Effector CD8-positive, alpha-beta T cell (primary cell): ENCODE measurements at places on chromosomes 13 and 19.

DNA sequence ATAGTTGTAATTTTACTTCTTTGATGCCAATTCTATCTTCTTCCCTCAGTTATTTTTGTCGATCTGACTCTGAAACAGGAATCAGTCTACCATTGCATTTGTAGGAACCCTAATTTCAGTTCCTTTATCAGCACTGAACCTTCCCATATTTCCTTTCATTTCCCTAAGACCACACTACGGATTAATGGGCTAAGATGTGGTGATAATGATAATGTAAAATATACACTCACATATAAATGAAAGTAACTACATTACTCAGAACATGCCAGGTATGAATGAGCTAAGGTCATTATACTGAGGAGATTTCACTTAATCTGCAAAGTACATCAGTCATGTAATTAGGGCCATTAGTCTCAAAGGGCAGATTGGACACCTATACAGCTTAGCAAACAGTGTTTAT is 60.2 kb upstream of the RFC3 start:
- DNase-seq = no peak

DNA sequence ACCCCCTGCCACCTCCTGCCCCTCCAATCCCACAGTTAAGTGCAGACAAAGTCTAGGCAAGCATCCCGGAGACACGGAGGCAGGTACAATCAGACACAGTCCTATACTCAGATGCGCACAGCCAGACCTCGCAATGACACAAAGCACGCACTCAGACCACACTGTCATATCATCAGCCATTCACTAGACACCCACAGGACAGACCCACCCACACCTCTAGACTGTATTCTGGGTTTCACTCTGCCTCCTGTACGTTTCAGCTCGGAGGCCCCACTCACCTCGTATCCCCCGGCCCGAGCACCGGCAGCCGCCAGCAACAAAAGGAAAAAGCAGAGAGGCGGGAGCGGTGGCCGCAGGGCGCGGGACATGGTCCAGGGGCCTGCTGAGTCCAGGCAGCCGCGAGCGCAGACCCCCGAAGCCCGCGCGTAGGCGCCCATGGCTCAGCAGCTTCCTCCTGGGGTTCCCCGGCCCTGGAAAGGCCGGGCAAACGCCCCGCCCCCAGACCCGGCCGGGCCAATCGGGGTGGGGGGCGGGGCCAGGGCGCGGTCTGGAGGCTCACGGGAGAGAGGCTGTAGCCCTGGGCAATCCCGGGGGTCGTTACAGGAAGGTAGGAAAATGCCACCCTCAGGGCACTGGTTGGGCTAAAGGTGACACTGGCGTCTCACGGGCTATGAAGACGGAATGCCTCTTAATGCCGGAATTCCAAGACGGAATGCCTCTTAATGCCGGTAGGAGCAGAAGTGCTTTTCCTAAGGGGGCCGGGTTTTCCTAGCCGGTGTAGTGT is at the start of the genes MAN2B1 and WDR83:
Gene MAN2B1, minus strand, starts transcription at position 478 of the 784 bp plus-strand sequence. Its CDS starts 41 bp downstream, at position 437.
Gene WDR83, plus strand, starts transcription at position 543 of the 784 bp plus-strand sequence. CDS start 2,984 bp downstream, outside the sequence.
- DNase-seq = peak; percentile 75

- DNase-seq = no peak
Observed at GRCh38 chr19:41601771-41602170, 25.1 kb downstream of the CEACAM4 start.

GRCh38 chr19:14475251-14476073 is at the start of gene PTGER1:
Gene PTGER1 (minus strand): TSS chr19:14475354. CDS start chr19:14474320, 1,034 bp downstream.
- DNase-seq = no peak

DNA sequence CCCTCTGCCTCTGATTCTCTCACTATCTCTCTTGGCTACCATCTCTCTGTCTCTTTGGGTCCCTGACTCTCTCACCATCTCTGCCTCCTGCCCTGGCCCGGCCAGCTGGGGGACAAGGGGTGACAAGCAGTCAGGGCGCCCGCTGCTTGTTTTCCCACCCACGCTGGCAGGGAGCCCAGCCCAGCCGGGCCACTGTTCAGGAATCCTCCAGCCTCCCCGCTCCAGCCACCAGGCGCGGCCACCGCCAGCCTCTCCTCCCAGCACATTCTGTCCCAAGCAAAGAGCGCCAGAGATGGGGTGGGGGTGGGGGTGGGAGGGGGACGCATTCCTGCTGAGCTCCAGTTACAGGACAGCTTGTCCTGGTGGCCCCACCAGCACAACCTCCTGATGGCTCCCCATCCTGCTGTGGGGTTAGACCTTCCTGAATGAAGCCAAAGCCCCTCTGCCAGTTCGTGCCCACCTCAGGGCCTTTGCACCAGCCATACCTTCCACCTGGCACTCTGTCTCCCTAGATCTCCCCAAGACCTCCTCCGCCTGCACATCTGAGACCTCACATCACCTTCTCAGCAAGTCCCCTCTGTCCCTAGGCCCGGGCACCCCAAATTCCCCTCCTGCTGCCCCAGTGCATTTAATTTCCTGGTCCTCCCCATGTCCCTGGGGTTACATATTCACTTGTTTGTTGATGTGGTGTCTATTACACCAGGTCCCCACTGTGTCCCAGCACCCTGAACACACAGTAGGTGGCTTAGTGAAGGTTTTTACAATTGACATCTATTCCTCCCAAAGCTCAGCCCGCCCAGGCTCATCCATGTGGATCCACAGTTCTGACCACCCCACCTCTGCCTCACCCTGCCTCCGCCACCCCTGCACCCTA is 12.5 kb downstream of the ARRDC2 start:
- no peak for DNase-seq

GRCh38 chr13:81487151-81487550 is 1146.2 kb upstream of the SPRY2 start:
- DNase-seq = no peak

- DNase-seq = no peak
Observed at GRCh38 chr19:4922530-4923275, 13.4 kb downstream of the UHRF1 start.

DNA sequence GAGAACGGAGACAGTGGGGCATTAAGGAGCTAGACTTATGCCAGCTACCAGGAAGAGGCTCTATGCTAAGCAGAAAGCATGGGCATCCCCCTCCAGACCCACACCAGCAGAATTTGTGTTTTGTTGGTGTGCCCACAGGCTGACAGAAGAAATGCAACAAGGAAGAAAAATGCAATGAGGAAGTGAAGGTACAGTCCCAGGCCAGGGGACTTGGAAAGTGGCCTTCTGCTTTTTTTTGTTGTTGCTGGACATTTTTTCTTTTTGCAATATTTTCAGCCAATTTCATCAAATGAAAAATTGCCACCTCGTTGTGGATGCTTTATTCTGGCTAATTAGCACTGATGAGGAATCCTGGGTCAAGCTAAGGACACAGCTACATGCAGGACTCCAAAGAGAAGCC is 167.7 kb downstream of the TSHZ3 start:
- no peak for DNase-seq

DNA sequence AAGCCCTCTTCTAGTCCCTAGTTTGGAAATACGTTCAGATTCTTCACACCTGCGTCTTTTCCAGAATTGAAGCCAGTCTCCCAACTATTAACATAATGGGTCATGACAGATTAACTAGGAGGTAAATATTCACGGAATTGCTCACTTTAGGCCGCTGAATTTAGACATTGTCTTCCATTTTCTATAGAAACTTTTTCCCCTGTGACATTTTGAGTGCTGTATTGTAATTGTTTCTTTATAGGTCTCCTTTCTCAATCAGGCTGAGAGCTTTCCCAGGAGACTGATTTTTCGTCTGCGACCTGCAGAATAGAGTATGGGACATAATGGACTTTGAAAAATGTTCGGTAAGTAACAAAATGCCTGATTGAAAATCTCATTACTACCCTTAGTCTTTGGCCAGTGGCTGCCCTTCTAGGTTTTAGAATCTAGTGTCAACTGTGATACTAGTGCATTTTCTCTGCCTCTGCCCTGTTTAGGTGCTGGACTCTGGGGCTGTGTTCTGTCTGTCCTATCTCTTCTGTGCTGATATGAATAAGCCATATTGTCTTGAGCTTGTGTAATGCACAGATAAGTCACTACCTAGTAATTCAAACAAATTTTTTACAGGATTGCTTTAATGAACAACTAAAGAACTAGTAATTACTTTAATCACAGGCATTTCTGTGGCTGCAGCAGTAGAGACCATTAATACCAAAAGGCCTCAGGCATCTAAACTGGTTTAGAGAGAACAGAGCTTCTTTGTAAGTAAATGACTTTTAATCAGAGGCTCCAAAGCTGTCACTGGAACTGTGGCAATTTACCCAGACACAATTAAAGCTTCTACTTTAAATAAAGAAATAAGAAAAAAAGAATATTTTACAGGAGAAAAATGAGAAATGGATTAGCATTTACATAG is 122.4 kb upstream of the FREM2 start:
- no peak for DNase-seq

DNA sequence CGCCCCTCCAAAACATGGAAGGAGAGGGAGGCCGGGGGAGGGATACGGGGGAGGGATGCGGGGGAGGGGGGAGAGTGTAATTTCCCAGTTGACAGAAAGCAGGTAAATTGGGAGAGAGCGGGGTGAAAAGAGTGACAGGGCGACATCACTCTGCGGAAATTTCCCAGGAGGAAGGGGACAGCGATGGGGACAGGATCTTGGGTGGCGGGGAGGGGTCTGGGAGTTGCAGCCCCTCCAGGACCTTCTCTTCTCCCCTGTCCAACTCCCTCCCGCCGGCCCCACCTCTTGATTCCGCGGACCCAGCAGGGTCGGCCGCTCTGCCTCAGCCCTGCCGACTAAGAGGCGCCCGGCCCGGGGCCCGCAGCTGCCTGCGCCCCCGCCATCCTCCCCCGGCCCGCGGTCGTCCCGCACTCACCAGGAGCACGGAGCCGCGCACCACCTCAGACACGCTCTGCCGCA is 108.0 kb upstream of the DOCK9 start:
- DNase-seq = no peak

- no peak for DNase-seq
Observed at GRCh38 chr13:91212231-91212630, 135.3 kb upstream of the MIR17HG start.
